ENCODE measurements at places on chromosomes 16 and 17.
A peak's percentile ranks its signal among the peaks of the same experiment; 100 is the strongest.

DNA sequence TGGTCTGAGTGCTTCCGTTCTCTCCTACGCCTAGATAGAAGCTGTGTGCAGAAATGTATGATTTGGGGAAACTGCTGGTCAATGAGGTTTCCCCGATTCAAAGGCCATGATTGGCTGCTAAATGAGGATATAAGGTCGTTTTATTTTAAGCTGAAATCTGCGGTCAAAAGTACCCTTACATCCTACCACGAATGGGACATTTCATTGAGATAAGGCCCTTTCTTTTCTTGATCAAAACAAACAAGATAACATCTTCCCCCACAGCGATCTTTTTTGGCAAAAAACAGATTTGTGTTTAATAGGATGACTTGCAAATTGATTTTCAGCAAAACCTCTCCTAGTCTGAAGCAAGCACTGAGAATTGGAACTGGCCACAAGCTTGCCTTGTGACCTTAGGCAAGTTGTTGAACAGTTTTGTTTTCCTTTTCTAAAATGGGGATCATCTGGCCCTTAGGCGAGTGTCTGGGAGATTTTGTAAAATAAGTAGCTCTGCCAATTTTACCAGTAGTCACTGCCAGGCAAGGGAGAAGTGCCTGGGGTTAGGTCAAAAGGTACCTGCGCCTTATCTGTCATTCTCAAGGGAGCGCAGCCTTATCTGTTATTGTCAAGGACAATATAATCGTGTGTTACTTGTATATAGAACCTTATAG lies 635 bp downstream of the SCPEP1 start:
- DNase-seq, result no peak

DNA sequence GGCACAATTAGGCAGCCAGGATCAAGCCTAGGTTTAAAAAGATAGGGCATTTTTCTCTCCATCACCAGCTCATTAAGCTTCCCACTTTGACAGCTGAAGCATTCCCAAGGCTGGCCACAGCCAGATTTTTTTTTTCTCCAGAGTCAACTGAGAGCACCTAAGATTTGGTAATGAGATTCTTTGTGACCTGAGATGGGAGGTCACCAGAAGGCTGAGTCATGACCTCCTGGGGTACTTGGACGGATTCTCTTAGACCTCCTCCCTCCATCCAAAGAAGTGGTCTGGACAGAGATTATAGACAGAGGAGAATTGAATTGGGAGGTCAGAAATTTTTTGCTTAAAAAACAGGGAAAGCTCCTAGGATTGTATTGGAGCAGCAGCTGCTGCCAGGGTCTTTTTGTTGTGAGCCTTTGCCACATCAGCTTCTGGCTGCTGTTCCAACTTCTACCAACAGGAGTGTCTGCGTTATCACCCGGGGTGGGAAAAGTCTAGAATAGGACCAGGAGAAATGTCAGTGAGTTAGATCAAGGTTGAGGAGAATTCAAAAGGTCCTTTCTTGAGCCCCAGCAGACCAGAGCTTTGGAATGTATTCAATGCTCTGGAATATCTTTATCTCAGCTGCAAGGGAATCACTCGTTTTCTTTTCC lies 221.2 kb upstream of the N4BP1 start:
- DNase-seq, result peak; percentile 21

- no peak for DNase-seq
Observed at GRCh38 chr16:22413819-22414218, 39.4 kb upstream of the CDR2 start.

GRCh38 chr17:57104461-57105175 lies 19.6 kb downstream of the AKAP1 start:
- DNase-seq, result no peak

GRCh38 chr17:78970834-78971755 lies 8.6 kb downstream of the LGALS3BP start:
- DNase-seq, result peak; percentile 88

- peak; percentile 80 for DNase-seq
Observed at GRCh38 chr16:2838928-2839327, 8.8 kb downstream of the ZG16B start.

GRCh38 chr17:77882481-77883212 lies 75.9 kb upstream of the TNRC6C start:
- no peak for DNase-seq

- DNase-seq, result peak; percentile 27
Observed at GRCh38 chr16:11949527-11949926, 7.7 kb upstream of the NPIPB2 start.

- peak; percentile 66 for DNase-seq
Observed at GRCh38 chr17:44307387-44308186, 814 bp upstream of the RUNDC3A start.

GRCh38 chr17:1951920-1952319 lies 73.2 kb downstream of the RTN4RL1 start:
- DNase-seq, result no peak

DNA sequence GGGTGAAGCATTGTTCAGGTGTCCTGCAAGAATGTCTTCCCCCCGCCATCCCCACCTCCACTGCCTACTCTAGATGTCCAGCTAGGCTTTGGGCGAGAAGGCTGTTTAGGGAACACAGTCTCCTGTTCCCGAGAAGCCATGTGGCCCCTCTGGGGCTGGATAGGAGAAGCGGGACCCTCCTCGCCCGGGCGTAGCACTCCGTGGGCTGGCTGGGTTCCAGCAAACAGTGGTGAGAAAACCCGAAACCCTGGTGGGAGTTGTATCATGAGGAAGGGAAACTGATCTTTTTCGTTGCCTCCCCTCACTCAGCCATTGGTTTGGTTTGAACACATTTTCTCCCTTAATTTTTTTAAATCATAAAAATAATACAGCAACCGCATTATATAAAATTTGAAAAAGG lies 56.6 kb downstream of the IRF8 start:
- no peak for DNase-seq

- DNase-seq, result no peak
Observed at GRCh38 chr16:10754941-10755340, 11.3 kb downstream of the NUBP1 start.

DNA sequence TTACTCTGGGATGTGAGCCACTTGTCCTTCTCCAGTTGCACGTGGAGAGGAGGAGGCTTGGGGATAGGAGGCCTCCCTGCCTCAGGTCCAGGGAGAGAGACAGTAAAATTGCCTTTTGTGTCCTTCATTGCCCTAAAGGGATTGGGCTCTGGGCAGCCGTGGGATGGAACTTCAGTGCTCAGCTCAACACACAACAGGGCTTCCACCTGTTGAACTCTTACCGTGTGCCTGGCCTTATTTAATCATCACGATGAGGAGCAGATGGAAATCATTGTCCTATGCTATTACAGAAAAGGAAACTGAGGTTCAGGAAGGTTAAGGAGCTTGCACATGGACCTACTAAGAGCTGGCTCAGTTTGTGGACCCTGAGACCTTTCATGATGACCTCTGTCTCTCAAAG lies 92.4 kb upstream of the CDC42EP4 start:
- no peak for DNase-seq

DNA sequence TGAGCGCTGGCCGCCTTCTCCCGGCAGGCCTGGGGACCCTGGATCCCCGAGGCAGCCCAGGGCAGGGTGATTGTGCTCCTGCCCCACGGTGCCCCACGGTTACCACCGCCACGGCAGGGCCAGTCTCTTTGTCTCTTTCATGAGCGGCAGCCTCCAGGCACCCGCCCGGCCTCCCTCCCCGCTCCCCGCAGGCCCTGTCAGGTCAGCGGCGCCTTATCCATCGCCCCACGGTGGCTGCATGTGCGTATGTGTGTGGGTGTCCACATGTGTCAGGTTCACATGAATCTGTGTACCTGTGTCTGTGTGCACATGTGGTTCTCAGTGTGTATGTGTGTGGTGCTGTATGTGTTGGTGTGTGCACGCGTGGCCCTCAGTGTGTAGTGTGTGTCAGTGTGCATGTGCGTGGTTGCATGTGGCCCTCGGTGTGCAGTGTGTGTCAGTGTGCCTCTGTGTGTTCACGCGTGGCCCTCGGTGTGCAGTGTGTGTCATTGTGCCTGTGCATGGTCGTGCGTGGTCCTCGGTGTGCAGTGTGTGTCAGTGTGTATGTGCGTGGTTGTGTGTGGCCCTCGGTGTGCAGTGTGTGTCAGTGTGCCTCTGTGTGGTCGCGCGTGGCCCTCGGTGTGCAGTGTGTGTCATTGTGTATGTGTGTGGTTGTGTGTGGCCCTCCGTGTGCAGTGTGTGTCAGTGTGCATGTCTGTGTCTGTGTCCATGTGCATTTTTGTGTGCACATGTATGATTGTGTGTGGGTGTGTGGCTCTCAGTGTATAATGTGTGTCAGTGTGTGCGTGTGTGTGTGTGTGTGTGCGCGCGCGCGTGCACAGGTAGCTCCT lies 239.2 kb upstream of the GSE1 start:
- no peak for DNase-seq

DNA sequence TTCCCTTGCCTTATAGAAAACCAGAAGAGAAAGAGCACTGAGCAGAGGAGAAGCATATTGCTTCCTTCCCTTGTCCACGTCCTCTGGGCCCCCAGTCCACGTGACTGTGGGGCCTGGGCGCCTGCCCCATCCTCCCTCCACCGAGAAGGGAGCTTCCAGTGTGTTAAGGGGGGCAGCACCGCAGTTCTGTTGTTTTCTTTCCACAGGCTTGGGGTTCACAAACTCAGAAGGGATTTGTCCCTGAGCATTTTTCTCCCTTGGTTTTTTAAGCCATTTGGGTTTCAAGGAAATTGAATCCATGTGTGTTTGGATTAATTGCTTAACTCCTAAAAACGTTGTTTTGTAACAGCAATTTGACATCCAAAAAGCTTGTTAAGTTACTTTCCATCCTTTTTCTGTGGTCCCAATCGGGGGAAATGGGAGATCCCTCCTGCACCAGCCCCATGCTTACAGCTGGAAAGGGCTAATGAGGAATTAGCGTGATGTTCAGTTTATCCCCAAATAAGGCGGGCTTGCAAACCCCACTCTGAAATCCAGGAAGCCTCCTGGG lies 347.5 kb upstream of the TNRC6C start:
- no peak for DNase-seq

DNA sequence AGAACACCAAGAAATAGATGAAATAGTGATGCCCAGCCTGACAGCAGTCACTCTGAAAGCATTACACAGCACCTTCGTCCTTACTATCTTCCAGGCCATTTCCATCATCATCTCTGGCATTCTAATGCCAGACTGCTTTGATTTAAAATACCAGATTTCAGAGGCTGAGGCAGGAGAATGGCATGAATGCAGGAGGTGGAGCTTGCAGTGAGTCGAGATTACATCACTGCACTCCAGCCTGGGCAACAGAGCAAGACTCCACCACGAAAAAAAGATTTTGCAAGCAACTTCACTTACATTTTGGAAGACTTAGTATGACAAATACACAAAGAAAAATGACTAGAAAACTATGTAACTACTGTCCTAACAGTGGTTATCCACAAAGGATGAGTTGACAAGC lies 244.0 kb downstream of the CPPED1 start:
- no peak for DNase-seq

DNA sequence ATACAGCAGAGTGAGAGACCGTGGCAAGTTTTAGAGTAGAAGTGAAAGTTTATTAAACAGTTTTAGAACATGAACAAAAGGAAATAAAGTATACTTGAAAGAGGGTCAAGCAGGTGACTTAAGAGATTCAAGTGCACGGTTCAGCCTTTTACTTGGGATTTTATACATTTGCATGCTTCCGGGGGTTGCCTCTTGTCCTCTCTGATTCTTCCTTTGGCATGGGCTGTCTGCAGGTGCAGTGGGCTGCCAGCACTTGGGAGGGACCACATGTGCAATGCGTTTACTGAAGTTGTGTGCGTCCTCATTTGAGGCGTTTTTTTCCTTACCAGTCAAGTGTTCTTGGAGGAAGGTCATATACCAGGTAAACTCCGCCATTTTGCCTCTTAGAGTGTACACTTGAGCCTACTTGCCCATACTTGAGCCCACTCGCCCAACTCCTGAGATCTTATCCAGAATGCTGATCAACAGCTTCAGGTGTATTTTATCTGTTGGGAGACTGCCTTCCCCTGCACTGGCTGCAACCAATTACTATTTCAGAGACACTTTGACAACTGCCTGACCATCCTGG lies 195.2 kb downstream of the IRX5 start:
- DNase-seq, result no peak

GRCh38 chr17:8746501-8747236 lies 2.0 kb upstream of the CCDC42 start:
- DNase-seq, result no peak

DNA sequence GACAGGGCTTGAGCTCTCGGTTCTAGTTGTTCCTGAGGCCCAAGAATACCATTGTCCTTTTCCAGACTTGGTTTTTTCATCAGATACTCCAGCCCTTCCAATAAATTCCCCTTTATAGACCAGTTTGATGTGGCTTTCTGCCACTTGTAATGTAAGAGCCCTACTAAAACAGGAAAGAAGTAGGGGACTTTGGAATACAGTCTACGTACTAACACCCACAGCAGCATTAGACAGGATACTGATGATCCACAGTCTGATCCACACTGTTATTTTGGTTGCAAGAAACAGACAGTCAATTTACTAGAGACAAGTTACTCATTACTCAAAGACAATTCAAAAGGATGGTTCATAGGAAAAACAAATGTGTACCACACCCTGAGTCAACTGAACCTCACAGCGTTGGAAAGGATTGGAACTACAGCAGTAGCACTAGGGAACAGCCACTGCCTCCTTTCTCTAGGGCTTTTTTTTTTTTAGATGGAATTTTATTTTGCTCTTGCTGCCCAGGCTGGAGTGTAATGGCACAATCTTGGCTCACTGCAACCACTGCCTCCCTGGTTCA lies 45.9 kb upstream of the MED13 start:
- DNase-seq, result no peak

DNA sequence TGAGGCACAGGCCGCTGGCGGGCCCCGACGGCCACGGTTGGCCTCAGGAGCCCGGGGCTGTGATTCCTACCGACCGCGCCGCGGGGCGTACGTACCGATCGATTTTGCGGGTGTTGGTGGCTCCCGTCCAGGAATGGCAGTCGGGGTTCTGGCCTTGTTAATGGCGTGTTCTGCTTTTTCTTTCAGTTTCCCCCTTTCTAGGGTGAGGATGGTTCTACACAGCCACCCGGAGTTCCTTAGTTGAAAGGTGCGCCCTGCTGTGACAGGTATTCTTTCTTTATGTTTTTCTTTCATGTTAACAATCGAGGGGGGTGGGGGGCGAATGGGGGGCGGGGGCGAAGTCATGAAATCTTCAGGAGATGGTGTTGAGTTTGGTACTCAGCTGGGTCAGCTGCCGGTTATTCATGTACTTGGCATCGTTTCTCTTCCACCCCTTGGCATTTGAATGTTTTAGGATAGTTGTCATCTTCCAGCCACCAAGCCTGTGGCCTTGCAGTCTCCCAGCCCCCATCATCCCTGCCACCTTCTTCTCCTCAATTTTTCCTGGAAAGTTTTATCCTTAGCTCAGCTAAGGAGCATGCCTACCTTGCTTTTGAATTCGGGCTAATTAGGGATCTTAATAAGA lies 802 bp downstream of the CYLD start:
- DNase-seq, result peak; percentile 23

GRCh38 chr17:63015824-63016223 lies 49.8 kb downstream of the TANC2 start:
- DNase-seq, result no peak

- DNase-seq, result no peak
Observed at GRCh38 chr17:73311428-73311780, 397 bp downstream of the CDC42EP4 start.

Measured in nephron progenitor cell (in vitro differentiated cells).